HFFc6 (cell line): ENCODE measurements at places on chromosomes 6 and 20. TPM values are rescaled to one million over a fixed set of nuclear protein-coding genes. Genes with fewer than 3 reads are reported as not detected.

DNA sequence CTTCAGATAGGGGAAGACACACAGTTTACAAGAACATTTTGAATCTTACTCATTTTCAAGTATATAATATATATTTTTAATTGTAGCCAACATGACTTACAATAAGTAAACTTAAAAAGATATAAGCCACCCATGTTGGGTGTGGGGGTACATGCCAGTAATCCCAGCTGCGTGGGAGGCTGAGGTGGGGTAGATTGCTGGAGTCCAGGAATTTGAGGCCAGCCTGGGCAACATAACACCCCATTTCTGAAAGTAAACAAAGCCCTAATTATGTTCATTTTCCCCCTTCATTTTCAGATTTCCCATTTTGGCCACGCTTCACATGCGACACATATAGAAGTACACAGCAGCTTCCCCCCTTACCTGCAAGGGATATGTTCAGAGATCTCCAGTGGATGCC is 30.5 kb downstream of the SERPINB6 start:
- no peak for DNase-seq
- no peaks in the 10 kb centered on the region; the same call in 1 of the 2 replicates for H3K4me1 ChIP-seq
- H3K36me3 ChIP-seq = peaks cover 9% of the 10 kb centered on the region; the same call in 1 of the 2 replicates
- H3K4me3 ChIP-seq = no peak overlapping the region
- peaks cover 2% of the 10 kb centered on the region; the same call in 1 of the 2 replicates for H3K27me3 ChIP-seq
- H3K27ac ChIP-seq = no peak overlapping the region

Gene MAFB
- total RNA-seq = 0.07 TPM in 1 of 3 replicates, not detected in the others

- DNase-seq = no peak
- no peaks in the 10 kb centered on the region for H3K36me3 ChIP-seq
These were observed 134.1 kb downstream of the LCA5 start for GRCh38 chr6:79403086-79403485.

DNA sequence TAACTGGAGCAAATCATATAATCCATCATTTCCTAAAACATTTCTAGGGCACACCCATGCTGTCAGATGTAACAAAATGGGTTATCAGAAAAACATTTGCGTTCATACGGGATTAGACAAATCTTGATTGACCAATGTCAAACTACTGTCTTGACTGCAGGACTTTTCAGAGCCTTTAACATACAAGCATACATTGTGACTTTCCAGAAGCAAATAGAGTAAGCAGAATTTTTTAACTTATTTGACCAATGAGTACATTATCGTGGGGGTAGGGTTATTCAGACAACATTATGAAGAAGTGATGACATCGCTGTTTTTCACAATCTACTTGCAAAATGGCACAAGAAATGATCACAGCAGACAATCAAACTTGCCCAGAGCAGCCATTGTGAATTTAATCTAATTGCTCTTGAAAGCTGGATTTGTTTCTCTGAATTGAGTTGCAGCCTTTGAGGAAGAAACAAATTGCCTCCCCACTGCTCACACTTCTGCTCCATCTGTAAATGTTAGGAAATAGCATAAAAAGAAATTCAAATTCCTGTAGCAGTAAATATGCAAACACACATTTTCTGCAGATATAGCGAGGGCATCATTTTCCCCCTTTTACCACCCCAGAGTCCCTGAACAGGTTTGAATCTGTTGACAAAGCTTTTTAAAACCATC is 133.0 kb upstream of the DOK5 start:
- no peaks in the 10 kb centered on the region for H3K27me3 ChIP-seq
- peaks cover under 1% of the 10 kb centered on the region; the same call in 1 of the 2 replicates for H3K36me3 ChIP-seq
- no peak overlapping the region for H3K27ac ChIP-seq
- no peak overlapping the region for H3K4me3 ChIP-seq
- H3K4me1 ChIP-seq = peaks cover 84% of the 10 kb centered on the region

Gene ZNF512B
- 21.7 to 25.9 TPM (median 25.0 TPM) in 3 replicates for total RNA-seq

- no peak for DNase-seq
- H3K36me3 ChIP-seq = no peaks in the 10 kb centered on the region
- H3K27ac ChIP-seq = peak overlapping the region; percentile 23; the same call in 1 of the 2 replicates
- peaks cover 54% of the 10 kb centered on the region for H3K4me1 ChIP-seq
These were observed 1.7 kb downstream of the PCMTD2 start for GRCh38 chr20:64257107-64257757.

Gene MEP1A
- not detected in 3 replicates for total RNA-seq

DNA sequence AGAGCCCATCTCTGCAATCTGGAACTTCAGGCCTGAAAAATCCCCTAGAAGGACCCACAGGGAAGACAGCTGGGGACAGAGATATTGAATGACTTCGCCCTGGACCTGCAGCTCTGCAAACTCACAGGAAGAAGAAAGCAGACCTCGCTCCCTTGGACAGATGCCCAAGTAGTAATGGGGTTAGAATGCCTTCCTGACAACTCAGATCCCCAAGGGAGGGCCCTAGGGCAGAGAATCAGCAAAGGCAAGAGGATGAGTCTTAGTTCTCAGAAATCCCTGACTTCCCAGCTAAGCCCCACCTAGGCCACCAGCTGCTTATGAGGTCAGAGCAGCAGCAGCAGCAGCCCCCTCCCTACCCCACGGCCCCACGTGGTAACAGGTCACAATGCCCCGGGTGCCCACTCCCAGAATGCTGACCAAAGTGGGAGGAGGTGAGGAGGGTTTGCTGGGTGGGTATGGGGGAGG is at the start of gene C20orf141:
C20orf141 (plus strand) TSS at position 401 of the 465 bp plus-strand sequence. CDS start 198 bp downstream, outside the sequence.
- H3K27ac ChIP-seq = peak within 1 kb of the TSS; percentile 82
- H3K36me3 ChIP-seq = no peaks in the 10 kb centered on the region
- DNase-seq = peak; percentile 98
- H3K27me3 ChIP-seq = peaks cover 9% of the 10 kb centered on the region
- peak within 1 kb of the TSS; percentile 64 for H3K4me3 ChIP-seq

Gene TMEM200A
- 72.7 and 107 TPM in 2 replicates for total RNA-seq

DNA sequence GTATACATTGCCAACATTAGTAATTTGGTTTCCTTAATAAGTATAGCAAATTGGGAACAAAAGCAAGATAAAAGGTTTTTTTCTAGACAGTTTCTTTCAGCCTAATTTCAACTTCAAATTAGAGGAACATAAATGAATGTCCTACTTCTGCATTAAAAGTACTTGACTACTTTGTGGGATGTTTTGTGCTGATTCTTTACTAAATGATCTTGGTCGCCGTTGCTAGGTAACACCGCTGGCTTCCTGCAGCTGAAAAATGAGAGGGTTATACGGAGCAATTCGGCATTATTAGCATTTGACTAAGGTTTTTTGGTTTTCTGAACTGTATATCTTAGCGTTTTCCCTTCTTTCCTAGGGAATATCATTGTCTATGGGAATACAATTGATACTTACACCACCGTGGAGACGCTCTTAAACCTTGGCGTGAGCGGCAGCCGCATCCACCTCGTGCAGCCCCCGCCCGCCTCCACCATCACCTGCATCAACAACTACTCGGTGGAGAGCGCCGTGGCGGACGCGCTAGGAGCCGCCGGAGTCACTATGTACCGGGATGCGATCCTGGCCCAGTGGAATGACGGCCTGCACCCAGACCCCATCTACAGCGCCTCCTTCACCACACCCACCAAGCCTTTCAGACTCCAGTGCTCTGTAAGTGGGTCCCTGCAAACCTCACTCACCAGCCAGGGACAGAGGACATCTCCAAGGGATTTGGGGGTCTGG is 90.9 kb upstream of the INSM1 start:
- H3K27ac ChIP-seq = no peak overlapping the region
- H3K27me3 ChIP-seq = peaks cover 2% of the 10 kb centered on the region; the same call in 1 of the 2 replicates
- H3K36me3 ChIP-seq = no peaks in the 10 kb centered on the region
- DNase-seq = no peak
- H3K4me1 ChIP-seq = no peaks in the 10 kb centered on the region

DNA sequence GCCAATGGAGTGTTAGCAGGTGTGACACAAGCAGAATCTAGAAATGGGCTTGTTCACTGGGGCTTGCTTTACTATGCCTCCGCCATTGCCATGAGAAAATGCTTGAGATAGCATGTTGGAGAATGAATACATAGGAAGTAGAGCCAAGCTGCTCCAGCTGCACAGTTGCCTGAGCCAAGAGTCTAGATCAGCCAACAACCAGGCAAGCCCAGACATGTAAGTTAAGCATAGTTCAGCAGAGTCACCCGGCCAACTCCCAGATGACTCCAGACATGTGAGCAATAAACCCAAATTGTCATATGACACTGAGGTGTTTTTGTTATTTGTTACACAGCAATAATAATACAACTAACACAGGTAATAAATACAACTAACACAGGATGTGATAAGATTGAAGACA is 167.9 kb downstream of the HAO1 start:
- peaks cover 6% of the 10 kb centered on the region; the same call in 1 of the 2 replicates for H3K36me3 ChIP-seq
- DNase-seq = no peak
- H3K27ac ChIP-seq = no peak overlapping the region

- DNase-seq = no peak
- no peaks in the 10 kb centered on the region for H3K27me3 ChIP-seq
- H3K36me3 ChIP-seq = peaks cover 18% of the 10 kb centered on the region
These were observed 111.2 kb upstream of the PRDM1 start for GRCh38 chr6:105974986-105975385.

DNA sequence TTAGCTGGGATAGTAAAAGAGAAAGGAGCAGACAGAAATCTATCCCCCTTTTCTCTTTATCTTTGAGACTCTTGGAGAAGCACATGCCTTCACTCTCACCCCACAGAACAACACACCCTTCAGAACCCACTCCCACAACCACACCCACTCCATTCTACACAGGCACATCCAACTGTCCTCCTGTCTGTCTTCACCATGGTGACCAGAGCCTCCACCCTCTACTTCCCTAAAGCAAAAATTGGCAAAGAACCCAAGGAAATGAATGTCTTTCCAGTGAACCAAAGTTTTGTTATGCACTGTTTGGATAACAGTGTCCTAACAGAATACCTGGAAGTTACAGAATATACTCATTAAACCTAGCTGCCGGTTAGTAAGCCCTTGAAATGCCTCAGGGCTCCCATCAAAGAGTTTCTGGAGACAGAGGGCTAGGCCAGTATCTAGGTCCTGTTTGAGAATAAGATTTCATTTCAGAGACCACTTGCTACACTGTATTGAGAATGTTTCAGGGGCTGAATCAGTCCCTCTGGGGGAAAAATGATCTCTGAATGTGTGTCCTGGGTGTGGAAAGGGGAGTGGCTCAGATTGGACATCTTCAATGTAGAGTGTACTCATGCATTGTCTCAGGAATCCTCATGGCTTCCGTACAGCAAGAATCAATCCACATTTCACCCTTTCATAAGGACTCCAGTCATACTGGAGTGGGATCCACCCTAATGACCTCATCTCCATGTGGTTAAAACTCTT is 101.1 kb downstream of the LY86 start:
- peaks cover 4% of the 10 kb centered on the region for H3K27me3 ChIP-seq
- H3K4me3 ChIP-seq = no peak overlapping the region
- peak overlapping the region; percentile 51; the same call in 1 of the 2 replicates for H3K27ac ChIP-seq
- peak; percentile 8 for DNase-seq
- H3K4me1 ChIP-seq = peaks cover 19% of the 10 kb centered on the region

DNA sequence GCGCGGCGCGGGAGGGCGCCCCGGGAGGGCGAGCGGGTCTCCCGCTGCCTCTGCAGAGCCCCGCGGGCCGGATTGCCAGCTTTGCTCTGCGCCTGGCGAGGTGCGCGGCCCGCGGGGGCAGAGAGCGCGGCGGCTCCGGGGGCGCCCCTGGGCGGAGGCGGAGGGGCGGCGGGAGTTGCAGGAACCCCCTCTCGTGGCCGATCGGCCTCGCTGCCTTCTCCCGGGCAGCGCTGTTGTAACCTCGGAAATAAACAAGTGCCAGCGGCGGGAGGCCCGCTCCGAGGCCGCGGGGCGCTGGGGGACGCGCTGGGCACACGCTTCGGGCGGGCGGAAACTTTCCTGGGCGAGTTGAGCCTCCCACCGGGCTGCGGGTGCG is 1.2 kb downstream of the CDH4 start:
- peak; percentile 41 for DNase-seq
- no peak overlapping the region for H3K27ac ChIP-seq
- H3K27me3 ChIP-seq = peaks cover 22% of the 10 kb centered on the region
- peaks cover 22% of the 10 kb centered on the region for H3K4me1 ChIP-seq

- H3K36me3 ChIP-seq = no peaks in the 10 kb centered on the region
- H3K27me3 ChIP-seq = no peaks in the 10 kb centered on the region; the same call in 1 of the 2 replicates
- H3K4me1 ChIP-seq = no peaks in the 10 kb centered on the region
- no peak for DNase-seq
- no peak overlapping the region for H3K4me3 ChIP-seq
- no peak overlapping the region for H3K27ac ChIP-seq
These were observed 57.9 kb upstream of the MANEA start for GRCh38 chr6:95519228-95520037.

Gene DPPA5
- total RNA-seq = not detected in 3 replicates

- H3K27ac ChIP-seq = no peak overlapping the region
- H3K36me3 ChIP-seq = no peaks in the 10 kb centered on the region
- H3K27me3 ChIP-seq = peaks cover 9% of the 10 kb centered on the region
- H3K4me1 ChIP-seq = no peaks in the 10 kb centered on the region
- DNase-seq = no peak
These were observed 115.5 kb downstream of the SOD2 start for GRCh38 chr6:159577564-159577963.
